ENCODE measurements at places on chromosomes 5 and 9.

GRCh38 chr9:25207402-25208195 lies 470.6 kb downstream of the TUSC1 start:
- DNase-seq: no peak
- H3K27me3 ChIP-seq: no peaks in the 10 kb centered on the region
- H3K36me3 ChIP-seq: no peaks in the 10 kb centered on the region
- H3K4me1 ChIP-seq: no peaks in the 10 kb centered on the region
- no peak overlapping the region for H3K4me3 ChIP-seq

DNA sequence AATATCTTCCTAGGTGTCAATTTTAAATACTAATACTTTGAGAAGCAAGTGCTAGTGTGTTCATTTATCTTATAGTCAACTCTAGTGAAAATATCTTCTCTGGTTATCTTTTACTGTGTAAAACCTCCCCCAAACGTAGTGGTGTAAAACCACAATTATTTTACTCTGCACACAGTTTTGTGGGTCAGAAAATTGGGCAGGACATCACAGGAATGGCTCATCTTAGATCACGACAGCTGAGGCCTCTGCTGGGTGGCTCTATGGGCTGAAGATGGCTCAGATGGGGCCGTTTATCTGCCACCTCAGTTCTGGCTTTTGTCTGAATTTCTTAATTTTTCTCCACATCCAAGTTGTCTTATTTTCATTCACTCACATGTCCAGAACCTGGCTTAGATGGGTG lies 457.2 kb upstream of the ACTBL2 start:
- no peaks in the 10 kb centered on the region for H3K4me1 ChIP-seq
- no peak overlapping the region for H3K4me3 ChIP-seq
- no peak overlapping the region for H3K27ac ChIP-seq
- peaks cover 7% of the 10 kb centered on the region for H3K27me3 ChIP-seq

DNA sequence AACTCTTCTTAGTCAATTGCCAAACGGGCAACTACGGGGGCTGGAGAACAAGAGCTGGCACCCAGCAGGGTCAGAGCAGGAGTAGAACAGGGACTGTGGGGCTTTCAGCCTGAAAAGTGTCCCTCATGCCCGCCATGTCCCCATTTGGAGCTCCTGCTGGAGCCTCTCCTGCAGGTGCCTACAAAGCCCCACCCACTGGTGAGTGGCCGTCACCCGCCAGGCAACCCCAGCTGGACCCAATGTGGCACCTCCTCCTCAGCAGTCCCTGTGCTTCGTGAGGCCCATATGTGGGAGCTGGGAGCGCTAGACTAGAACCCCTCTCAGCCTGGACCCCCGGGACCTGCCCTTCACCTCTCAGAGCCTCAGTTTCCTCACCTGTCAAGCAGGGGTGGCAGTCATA lies 40.9 kb downstream of the VAV2 start:
- peaks cover 14% of the 10 kb centered on the region for H3K4me1 ChIP-seq
- no peak overlapping the region for H3K4me3 ChIP-seq
- H3K27ac ChIP-seq: no peak overlapping the region

DNA sequence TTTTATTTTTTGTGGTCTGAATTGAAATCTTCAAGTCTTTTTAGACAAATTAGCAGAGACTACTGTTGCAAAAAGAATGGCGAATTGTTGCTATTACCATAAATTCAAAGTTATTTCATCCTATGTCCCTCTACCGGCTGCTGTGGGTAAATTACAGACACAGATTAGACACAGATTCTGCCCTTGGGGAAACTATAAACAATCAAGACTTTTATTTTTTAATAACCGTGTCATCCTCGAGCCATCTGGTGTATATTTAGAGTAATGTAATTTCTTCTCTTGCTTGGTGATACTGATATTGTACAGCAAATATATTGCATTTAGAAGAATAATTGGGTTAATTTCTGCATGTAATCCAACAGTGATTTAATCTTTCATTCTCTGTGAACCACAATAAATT lies 228.0 kb upstream of the ADAMTSL1 start:
- no peak for DNase-seq
- H3K27ac ChIP-seq: no peak overlapping the region
- H3K4me1 ChIP-seq: peaks cover 4% of the 10 kb centered on the region
- H3K4me3 ChIP-seq: no peak overlapping the region

- H3K27ac ChIP-seq: no peak overlapping the region
- peaks cover 29% of the 10 kb centered on the region for H3K4me1 ChIP-seq
- peaks cover 42% of the 10 kb centered on the region for H3K36me3 ChIP-seq
- H3K4me3 ChIP-seq: no peak overlapping the region
Measured at GRCh38 chr5:65778126-65778525, 56.1 kb downstream of the NLN start.

DNA sequence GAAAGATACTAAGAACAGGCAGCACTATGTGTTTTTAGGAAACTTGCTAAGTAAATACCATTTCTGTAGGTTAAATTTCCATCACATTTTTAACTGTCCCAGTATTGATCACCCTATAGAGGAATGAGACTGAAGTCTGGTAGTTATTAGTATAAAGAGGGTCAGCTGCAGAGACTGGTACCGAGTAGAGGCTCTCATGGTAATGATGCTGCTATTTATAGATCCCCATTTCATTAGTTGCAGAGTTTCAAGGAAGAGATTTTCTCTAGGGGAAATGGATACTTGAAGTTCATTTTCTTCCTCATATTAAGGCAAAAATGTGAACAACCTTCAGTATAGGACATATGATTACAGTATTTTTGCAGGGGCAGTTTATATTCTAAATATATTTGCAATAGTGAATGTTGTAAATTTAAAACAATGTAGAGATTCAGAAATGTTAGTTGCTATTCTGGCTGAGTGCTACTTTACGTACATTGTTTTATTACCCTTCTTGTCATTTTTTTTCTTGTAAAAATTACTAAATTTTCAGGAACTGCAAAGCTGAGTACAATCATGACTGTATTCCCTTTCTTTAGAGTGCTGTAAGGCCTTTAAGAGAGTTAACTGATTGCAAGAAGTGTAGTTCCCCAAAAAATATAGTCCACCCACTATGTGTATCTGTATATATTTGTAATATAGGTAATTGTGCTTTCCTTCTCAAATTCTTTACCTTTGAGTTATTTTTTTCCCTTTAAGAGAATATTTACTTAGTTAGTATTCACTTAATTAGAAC lies 14.7 kb downstream of the PBX3 start:
- peaks cover under 1% of the 10 kb centered on the region for H3K36me3 ChIP-seq
- H3K4me1 ChIP-seq: peaks cover 22% of the 10 kb centered on the region
- DNase-seq: no peak
- H3K27me3 ChIP-seq: peaks cover 8% of the 10 kb centered on the region
- no peak overlapping the region for H3K4me3 ChIP-seq
- no peak overlapping the region for H3K27ac ChIP-seq

- no peak for DNase-seq
- peaks cover 3% of the 10 kb centered on the region for H3K4me1 ChIP-seq
- no peak overlapping the region for H3K27ac ChIP-seq
Measured at GRCh38 chr5:83724001-83724400, 3.3 kb upstream of the HAPLN1 start.

- peaks cover 61% of the 10 kb centered on the region for H3K36me3 ChIP-seq
- no peak overlapping the region for H3K4me3 ChIP-seq
- DNase-seq: no peak
- peaks cover 36% of the 10 kb centered on the region for H3K4me1 ChIP-seq
- H3K27me3 ChIP-seq: no peaks in the 10 kb centered on the region
Measured at GRCh38 chr9:99142275-99142674, 37.4 kb downstream of the TGFBR1 start.

DNA sequence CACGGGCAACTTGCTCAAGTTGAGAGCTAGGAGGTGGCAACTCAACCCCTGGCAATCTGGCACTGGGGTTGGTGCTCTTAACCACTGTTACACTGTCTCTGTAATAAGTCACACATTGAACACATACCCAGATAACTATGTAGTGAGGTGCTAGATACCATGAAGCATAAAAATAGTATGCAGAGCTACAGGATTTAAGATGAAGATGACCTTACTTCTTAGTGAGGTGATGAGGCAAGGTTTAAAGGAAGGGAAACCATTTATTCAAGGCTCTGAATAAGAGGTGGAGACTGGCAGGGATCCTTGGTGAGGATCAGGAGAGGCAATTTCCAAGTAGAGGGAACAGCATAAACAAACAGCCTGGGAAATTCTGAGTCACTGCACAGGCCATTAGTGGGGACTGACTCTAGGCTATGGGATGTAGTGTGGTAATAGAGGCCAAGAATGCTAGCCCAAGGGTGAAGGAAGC lies 67.6 kb upstream of the NR3C1 start:
- no peak overlapping the region for H3K4me3 ChIP-seq
- DNase-seq: no peak
- H3K4me1 ChIP-seq: no peaks in the 10 kb centered on the region
- H3K27ac ChIP-seq: no peak overlapping the region

DNA sequence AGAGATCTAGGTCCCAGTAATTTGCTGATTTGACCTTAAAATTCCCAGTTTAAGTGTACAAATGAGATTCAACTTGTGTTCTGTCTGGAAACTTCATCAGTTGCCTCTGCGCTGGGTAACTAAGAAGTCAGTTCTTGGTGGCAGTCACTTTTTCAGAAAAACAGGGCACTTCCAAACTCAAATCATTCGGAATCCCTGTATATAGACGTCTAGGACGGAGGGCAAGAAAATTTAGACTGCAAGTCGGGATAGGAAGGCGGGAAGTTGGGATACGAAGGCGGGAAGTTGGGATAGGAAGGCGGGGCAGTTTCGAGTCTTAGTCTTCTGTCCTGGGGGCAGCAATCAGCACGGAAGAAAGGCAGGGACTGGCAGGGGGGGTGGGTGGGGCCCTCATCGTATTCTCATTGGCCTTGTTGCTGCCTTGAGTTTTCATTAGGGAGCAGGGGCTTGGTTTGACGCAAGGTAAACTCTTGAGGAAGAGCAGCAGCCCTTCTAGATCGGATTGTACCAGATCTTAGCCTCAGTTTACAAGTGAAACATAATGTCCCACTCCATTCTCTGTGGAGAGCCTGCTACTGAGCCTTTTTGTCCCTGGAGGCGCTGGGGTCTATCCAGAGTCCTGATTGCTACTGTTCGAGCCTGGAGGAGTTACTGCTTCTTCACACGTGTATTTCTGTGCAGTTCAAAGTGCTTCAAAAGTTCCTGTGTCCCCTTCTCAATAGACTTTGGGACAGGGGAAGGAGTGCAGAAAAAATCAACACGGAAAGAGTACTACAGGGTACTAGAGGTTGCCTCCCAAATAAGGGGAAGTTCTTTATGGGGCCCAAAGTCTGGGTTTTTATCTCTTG lies 2.7 kb upstream of the PURA start:
- no peak for DNase-seq
- peaks cover 7% of the 10 kb centered on the region for H3K27me3 ChIP-seq
- peaks cover 72% of the 10 kb centered on the region for H3K4me1 ChIP-seq
- H3K36me3 ChIP-seq: peaks cover 3% of the 10 kb centered on the region
- H3K27ac ChIP-seq: no peak overlapping the region
- no peak overlapping the region for H3K4me3 ChIP-seq

- peaks cover under 1% of the 10 kb centered on the region for H3K27me3 ChIP-seq
- H3K36me3 ChIP-seq: no peaks in the 10 kb centered on the region
- DNase-seq: peak; percentile 63
- H3K27ac ChIP-seq: no peak overlapping the region
- no peak overlapping the region for H3K4me3 ChIP-seq
Measured at GRCh38 chr9:136671646-136672430, 9.1 kb downstream of the EGFL7 start.

DNA sequence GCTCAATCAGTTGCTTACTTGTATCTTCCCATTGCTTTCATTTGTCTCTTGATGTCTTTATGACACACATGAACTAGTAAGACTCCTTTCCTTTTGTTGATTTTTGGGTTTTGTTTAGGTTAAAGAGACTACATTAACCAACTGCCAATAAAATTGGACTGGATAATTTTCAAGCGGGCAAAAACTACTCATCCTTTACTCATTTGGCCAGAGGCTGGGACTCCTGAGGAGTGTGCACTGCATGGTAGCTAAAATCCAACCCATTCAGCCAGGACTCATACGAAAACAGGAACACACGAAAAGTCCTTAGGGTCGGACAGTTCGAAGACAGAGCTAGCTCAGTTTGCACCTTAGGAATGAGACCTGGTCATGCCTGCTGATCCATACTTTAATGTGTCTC lies 6.0 kb downstream of the SLC46A2 start:
- no peak overlapping the region for H3K27ac ChIP-seq
- no peak for DNase-seq
- peaks cover 7% of the 10 kb centered on the region for H3K27me3 ChIP-seq
- H3K4me1 ChIP-seq: no peaks in the 10 kb centered on the region
- no peak overlapping the region for H3K4me3 ChIP-seq

GRCh38 chr5:41748631-41749030 lies 121.6 kb downstream of the OXCT1 start:
- H3K27ac ChIP-seq: peak overlapping the region; percentile 55
- H3K36me3 ChIP-seq: peaks cover 38% of the 10 kb centered on the region
- H3K4me3 ChIP-seq: no peak overlapping the region
- H3K27me3 ChIP-seq: no peaks in the 10 kb centered on the region
- H3K4me1 ChIP-seq: peaks cover 35% of the 10 kb centered on the region

DNA sequence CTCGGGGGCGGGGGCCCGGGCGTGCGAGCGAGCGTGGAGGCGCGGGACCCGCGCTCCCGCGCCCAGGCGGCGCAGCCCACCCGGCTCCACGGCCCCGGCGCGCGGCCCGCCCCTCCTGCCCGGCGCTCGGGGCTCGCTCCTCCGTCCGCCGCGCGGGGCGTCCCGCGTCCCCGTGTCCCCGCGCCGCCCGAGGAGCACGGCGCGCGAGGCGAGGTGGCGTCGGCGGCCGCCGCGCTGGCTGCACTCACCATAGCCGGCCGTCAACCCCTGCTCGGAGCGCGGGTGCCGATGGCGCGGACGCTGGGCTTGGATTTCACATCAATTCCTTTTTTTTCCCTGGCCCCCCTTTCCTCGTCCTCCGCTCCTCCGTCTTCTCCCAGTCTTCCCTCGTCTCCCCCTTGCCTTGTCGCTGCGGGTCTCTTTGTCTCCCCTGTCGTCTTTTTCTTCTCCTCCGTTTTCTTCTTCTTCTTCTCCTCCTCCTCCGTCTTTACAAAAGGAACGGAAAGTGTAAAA lies 494 bp downstream of the PTCH1 start:
- peak overlapping the region; percentile 81 for H3K27ac ChIP-seq
- H3K4me1 ChIP-seq: peaks cover 38% of the 10 kb centered on the region

DNA sequence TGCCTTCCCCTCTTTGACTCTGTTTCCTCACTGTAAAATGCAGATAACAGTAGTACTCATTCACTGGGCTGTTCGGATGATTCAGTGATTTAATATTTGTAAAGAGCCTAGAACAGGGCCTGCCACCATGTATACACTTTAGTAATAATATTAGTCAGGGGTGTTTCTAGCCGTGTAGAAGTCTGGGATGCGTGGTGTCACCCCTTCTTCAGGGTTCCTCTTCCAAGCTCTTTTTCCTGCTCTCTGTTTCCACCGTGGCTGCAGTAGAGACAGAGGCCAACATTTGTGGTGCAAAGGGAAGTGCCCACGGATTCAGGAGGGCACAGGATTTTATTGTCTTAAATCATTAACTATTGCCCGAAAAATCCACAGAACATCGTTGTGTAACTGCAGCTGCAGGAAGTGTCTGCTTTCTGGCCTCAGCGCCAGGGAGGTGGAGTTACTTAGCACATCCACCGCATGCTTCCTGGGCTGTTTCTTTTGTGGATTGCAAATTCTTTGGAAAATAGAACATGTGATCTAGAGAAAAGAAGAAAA lies 61.7 kb downstream of the TRIO start:
- peaks cover 4% of the 10 kb centered on the region for H3K27me3 ChIP-seq
- peaks cover 27% of the 10 kb centered on the region for H3K4me1 ChIP-seq
- H3K4me3 ChIP-seq: no peak overlapping the region
- DNase-seq: no peak
- H3K36me3 ChIP-seq: no peaks in the 10 kb centered on the region
